AG09309 (cell line): ENCODE measurements at places on chromosomes 13 and 19.

- no peak for DNase-seq
These were observed 2.4 kb downstream of the CUL4A start for GRCh38 chr13:113211774-113212173.

GRCh38 chr13:61144834-61145593 is 270.6 kb downstream of the PCDH20 start:
- DNase-seq, result no peak

GRCh38 chr13:66266761-66267160 is 963.4 kb downstream of the PCDH9 start:
- DNase-seq, result no peak

DNA sequence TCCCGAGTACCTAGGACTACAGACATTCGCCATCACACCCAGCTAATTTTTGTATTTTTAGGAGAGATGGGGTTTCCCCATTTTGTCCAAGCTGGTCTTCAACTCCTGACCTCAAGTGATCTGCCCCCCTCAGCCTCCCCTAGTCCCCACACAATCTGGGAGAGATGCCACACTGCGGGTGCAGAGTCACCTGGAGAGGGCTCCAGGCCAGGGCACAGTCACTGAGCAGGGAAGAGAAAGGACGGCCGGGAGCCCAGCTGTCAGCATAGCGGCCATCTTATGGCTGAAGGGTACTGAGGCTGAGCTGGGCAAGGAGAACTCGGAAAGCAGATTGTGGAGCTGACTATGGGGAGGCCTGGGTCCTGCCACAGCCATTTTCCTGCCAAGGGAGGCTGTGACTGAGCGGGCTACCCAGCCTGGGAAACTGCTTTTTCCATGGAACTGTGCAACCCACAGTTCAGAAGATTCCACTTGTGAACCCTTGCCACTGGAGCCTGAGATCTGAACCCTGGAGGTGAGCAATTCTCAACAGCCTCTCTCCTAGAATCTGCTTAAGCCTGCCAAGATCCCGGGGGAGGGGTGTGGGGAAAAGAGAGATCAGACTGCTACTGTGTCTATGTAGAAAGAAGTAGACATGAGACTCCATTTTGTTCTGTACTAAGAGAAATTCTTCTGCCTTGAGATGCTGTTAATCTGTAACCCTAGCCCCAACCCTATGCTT is 109.2 kb downstream of the ZNF486 start:
- no peak for DNase-seq

DNA sequence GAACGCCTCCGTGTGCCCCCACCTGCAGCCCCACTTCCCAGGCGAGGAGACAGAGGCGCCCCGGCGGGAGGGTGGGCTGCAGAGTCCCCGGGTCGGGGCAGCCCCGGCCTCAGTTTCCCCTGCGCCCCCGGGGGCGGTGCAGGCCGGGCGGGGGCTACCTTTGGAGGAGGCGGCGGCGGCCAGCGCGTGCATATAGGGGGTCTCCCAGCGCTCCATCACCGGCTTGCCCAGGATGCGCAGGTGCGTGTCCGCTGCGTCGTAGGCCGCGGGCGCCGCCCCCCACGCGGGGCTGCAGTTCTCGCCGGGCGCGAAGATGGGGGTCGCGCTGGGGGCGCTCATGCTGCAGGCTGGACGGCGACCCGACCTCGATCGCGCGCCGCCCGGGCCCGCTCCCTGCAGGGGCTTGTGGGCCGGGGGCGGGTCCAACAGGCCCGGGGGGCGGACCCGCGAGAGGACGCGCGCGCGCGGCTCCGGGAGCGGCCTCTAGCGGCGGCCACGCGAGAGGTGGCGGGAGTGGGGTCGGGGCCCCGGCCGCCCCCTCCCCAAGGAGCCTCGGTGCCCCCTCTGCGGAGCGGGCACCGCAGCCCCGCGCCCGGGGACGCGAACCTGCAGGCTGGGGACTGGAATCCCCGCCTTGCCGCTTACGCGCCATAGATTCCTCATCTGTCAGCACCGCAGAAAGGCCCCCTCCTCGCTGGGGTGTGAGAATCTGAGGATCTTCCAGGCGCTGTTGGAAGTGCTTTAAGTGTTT is at the start of gene GAMT:
Gene GAMT (minus strand): TSS at position 405 of the 751 bp plus-strand sequence. CDS start 66 bp downstream, at position 339.
- DNase-seq, result no peak

DNA sequence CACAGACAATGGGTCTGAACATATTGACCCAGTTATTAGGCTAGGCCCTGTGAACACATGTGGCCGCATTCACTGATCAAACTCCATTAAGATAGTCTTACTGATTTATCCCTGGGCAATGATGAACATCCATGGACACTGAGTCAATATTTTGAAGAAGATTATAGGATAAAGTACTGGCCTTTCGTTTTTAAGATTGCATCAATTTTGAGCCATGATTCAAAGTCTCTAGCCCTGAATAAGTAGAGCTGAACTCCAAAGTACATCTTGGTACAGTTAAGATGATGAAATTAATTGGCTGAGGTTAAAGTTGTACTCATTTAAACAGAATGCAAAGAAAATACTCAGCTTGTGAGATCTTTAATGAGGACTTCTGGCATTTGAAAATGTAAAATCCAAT is 1581.9 kb downstream of the EFNB2 start:
- DNase-seq, result no peak

GRCh38 chr19:13839938-13840304 is 37.0 kb upstream of the NANOS3 start:
- no peak for DNase-seq

DNA sequence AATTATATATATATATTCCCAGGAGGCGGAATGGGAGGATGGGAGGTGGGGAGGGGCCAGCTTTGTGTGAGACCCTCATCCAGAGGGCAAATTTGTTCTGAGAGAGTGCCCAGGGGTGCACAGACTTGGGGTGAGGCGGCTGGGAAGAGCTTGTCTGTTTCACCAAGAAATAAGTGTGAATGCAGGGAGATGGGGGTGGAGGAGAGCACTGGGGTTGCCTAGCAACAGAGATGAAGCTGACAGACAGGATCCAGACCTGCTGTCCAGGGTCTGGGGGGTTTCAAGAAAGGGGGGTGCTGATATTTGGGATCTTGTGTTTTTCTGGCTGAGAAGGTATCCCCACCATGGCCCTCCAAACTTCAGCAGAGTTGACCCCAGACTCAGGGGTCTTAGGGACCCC is 18.6 kb upstream of the TNFAIP8L1 start:
- no peak for DNase-seq

DNA sequence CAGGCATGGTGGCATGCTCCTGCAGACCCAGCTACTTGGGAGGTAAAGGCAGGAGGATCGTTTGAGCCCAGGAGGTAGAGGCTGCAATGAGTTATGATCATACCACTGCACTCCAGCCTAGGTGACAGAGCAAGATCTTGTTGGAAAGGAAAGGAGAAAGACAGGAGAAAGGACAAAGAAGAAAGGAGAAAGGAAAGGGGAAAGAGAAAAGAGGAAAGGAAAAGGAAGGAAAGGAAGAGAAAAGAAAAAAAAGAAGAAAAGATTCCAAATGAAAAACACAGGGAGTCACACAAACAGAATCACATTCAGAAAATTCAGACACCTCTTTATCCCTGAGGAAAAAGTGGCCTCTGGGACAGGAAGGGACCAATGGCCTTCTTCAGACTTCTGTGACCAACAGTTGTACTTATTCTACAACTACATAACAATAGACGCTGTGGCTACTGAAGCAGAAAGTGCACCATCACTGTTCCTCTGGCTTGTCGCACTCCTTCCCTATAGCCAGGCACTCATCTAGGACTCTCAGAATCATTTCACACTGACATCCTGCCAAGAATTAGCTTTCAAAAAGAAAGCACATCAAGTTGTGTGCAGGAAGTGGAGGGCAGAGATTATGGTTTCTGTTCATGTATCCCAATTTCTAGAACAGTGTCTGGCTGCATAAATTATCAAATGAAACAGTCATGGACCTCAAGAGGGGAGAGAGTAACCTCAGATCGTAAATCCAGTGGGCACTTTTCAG is 5.9 kb downstream of the MTMR6 start:
- no peak for DNase-seq

GRCh38 chr13:78934336-78934735 is 275.4 kb upstream of the OBI1 start:
- DNase-seq, result no peak

- peak; percentile 71 for DNase-seq
These were observed 51.1 kb downstream of the FAM216B start for GRCh38 chr13:42832341-42833096.

DNA sequence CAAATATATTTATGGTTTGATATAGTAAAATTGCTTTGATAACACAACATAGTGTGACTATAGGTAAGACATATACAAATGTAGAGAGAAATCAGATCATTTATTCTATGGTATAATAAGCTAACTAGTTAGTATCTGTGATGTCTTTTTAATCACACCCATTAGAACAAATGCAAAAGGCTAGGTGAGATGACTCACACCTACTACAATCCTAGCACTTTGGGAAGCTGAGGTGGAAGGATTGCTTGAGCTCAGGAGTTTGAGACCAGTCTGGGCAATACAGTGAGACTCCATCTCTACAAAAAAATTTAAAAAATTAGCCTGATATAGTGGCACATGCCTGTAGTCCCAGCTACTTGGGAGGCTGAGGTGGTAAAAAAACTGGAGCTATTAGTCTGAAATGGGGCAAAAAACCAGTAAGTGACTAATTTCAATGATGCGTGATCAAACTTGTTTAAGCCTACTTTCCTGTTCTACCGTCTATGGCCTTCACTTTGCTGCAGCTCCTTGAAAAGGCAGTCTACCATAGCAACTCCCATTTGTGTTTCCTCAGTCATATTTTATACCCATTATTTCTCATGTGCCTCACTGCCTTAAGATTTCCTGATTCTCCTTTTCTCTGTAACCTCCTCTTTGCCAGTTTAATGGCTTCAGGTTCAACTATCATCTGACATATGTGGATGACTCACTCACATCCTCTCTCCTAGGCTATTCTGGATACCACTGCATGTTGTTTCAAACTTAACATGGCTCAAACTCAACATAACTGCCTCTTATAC is 12.5 kb downstream of the ALG5 start:
- DNase-seq, result no peak

DNA sequence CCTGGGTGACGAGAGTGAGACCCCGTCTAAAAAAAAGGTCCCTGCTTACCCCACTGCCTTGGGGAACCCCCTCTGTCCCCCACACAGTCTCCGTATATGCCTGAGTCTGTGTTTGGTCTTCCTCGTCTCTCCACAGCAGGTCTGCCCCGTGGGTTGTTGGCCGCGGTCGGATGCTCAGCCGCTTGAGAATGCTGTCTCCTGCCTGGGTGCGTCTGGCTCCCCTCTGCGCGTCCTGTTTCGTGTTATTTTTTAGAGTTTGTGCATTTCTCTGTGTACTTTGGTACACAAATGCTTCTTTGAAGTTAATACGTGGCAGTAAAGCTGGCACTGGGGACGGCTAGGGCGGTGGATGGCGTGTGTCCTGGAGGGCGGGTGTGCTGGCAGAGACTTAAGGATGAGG is 34.9 kb downstream of the KDM4B start:
- DNase-seq, result no peak

DNA sequence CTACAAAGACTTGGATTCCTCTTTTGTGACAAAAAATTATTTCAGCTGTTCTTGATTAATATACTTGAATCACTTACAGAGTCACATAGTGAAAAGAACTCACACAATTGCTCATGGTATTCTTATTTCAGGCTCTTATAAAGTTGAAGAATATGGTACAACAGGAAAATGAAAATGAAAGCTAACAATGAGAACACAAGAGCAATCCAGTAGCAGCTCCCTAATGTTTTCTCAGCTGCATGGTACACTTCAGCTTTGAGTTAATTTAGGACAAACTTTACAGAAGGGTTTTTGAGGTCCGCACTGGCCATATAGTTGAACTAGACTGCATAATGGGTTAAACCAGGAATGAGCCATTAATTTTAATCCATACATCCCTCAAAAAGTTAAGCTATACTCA is 1261.8 kb downstream of the SLITRK5 start:
- no peak for DNase-seq

DNA sequence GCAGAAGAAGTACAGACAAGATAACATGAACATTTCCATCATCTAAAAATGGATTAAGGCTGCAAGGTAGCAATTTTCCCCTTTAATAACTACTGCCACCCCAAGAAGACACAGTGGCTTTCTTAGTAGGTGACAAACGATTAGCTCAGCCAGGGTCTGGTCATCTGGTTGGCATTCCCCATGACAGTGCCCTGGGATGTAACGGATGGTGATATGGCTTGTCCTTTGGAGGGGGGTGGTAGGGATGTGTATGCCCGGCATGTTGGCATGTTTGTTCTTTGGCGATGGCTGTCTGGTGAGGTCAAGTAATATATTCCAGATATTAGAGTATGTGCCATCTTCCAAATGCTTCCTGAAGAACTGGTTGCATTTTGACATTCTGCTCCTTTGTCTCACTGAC is 135.6 kb upstream of the ZNF536 start:
- DNase-seq, result no peak

DNA sequence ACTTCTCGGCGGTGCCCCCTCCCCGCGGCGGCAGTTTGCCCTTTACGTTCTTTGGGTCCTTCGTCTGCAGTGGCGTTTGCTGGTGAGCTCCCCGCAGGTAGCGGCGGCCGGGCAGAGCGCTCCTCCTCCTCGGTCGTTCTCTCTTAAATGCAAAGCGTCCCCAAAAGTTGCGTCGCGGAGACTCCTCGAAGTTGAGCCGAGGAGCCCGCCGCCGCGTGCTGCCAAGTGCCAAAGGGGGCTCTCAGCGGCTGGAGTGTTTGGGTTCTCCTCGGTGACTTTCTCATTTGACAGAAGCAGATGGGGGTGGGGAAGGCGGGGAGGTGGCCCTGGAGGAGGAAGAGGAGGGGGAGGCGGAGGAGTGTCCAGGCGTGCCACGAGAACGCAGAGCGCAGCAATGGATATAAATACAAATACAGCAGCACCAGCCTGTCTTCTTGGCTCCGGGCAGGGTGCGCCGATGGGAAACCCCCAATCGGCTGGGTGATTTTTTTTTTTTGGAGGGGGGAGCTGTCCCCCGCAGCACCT is at the start of gene SOX21:
Gene SOX21 (minus strand): TSS at position 259 of the 525 bp plus-strand sequence. CDS start 496 bp downstream, outside the sequence.
- no peak for DNase-seq

GRCh38 chr13:90565985-90566713 is 781.3 kb upstream of the MIR17HG start:
- no peak for DNase-seq

GRCh38 chr19:43318796-43319314 is 34.6 kb upstream of the CD177 start:
- DNase-seq, result peak; percentile 20

GRCh38 chr13:20090349-20090748 is 70.5 kb downstream of the GJA3 start:
- no peak for DNase-seq

DNA sequence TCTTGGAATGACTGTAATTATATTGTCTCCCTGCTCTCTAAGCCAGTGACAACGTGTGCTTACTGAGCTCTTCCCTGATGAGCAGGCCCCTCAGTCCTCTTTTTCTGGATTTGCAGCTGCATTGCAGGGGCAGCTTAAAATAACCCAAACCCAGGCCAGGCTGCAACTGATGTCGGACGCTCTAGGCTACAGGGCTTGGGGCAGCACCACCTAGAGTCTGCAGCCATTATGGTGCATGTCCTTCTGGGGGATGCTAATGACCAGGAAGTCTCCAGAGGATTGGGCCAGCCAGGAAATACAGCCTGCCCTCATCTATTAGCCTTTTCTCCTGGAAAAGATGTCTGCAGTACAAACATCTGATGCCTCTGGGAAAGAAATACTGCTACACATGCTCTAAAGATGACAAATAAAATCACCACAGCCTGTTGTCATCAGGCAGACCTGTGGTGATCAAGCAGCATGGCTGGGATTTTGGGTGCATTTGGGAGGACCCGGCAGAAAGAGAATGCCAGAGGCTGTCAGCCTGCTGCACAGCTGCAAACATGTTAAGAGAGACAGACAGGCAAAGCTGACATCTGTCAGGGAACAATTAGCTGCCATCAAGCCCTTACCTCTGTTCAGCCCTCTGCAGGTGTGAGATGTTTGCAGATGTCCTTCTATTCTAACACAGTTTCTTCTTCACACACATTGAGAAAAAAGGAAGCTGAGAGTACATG is 51.8 kb downstream of the CCDC70 start:
- DNase-seq, result no peak
